ENCODE measurements at places on chromosomes 1 and 21. TPM values are rescaled to one million over a fixed set of nuclear protein-coding genes. Genes with fewer than 3 reads are reported as not detected.

DNA sequence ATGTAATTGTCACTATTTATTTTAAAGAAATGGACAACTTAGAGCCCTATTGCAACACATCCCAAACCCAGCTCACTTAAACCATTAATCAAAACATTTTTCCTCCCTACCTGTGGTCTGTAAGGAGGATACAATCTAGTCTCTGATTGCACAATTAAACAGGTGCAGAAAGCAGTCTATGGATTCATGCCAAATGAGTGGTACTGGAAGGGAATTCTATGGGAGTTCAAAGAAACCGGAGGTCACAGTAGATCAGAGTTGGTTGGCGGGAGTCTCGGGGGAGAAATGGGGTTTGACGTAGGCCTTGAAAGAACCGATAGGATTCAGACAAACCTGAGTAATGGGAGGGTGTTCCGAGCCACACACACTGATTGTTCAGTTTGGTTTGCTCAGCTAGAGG is 314.9 kb downstream of the KIF26B start:
- no peak for DNase-seq

GRCh38 chr1:192133350-192133926 is 24.8 kb upstream of the RGS18 start:
- DNase-seq = no peak

DNA sequence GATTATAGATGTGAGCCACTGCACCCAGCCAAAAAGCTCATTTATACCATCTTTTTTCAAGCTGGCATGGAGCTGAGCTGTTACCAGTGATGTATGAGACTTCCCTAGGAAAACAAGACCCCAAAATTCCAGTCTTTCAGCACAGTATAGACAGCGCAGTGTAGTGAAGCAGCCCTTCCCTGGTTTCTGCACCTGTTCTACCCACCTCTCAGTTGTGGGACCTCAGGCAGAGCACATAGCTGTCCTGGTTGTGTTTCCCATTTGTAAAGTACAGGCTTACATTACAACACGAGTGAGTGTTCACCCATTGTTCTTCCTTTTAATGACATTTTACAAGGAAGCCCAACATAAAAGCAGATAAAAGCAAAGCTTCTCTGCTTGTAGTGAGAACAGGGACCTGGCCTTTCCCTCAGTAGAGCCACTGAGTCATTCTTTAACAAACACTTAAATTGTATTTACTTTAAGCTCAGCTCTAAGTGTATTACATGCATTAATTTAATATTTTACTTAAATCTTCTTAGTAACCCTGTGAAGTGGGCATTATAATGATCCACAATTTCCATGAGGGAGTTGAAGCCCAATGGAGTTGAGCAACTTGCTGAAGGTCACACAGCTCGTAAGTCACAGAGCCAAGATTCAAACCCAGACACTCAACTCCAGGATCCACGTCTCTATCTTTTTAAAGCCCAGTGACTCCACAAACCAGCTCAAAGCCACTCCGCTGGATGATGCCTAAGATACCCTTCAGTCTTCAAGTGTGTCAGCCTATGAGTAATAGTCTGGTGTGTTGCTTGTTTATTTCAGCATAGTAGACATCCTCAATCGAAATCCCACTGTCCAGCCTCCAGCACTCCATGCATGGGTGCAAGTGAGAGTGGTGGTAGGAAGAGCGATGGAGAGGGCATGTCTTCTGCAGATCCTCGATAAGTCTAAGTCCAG is 40.5 kb upstream of the CAPZB start:
- DNase-seq = no peak

- DNase-seq = no peak
Measured at GRCh38 chr21:14947613-14948160, 117.1 kb downstream of the NRIP1 start.

NUAK2 gene
- 4.5 TPM for total RNA-seq

All from CD8-positive, alpha-beta memory T cell (primary cell).